ENCODE measurements at places on chromosomes 6 and 20.
A peak's percentile ranks its signal among the peaks of the same experiment; 100 is the strongest.

- H3K36me3 ChIP-seq: no peaks in the 10 kb centered on the region
- DNase-seq: no peak
- no peak overlapping the region for H3K4me3 ChIP-seq
- no peak overlapping the region for H3K27ac ChIP-seq
- peaks cover 16% of the 10 kb centered on the region for H3K4me1 ChIP-seq
Measured at GRCh38 chr20:40966516-40967185, 62.0 kb upstream of the TOP1 start.

DNA sequence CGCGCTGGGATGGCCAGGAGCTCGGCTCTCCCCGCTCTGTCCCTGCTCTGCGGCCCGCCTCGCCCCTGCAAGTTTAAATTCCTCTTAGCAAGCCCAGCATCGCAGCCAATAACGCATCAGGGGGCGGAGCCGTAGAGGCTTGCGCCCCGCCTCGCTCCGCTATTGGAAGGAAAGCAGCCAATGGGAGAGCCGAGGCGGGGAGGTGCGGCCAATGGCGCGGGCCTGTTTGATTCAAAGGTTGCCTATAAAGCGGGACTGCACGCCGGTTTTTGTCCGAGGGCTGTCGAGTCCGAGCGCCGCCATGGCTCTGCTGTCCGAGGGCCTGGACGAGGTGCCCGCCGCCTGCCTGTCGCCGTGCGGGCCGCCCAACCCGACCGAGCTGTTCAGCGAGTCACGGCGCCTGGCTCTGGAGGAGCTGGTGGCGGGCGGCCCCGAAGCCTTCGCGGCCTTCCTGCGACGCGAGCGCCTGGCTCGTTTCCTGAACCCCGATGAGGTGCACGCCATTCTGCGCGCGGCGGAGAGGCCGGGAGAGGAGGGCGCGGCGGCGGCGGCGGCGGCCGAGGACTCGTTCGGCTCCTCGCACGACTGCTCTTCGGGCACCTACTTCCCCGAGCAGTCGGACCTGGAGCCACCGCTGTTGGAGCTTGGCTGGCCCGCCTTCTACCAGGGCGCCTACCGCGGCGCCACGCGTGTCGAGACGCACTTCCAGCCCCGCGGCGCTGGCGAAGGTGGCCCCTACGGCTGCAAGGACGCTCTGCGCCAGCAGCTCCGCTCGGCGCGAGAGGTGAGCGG is at the start of gene FAM83D:
Gene FAM83D (plus strand): TSS at position 276 of the 792 bp plus-strand sequence. CDS start 26 bp downstream, at position 302.
- H3K4me1 ChIP-seq: peaks cover 19% of the 10 kb centered on the region
- H3K27ac ChIP-seq: no peak within 1 kb of the TSS
- no peaks in the 10 kb centered on the region for H3K27me3 ChIP-seq
- DNase-seq: peak; percentile 99
- peaks cover 2% of the 10 kb centered on the region for H3K36me3 ChIP-seq

GRCh38 chr6:4049246-4049645 is 29.7 kb downstream of the FAM217A start:
- no peaks in the 10 kb centered on the region for H3K4me1 ChIP-seq
- no peak overlapping the region for H3K4me3 ChIP-seq
- no peak overlapping the region for H3K27ac ChIP-seq

DNA sequence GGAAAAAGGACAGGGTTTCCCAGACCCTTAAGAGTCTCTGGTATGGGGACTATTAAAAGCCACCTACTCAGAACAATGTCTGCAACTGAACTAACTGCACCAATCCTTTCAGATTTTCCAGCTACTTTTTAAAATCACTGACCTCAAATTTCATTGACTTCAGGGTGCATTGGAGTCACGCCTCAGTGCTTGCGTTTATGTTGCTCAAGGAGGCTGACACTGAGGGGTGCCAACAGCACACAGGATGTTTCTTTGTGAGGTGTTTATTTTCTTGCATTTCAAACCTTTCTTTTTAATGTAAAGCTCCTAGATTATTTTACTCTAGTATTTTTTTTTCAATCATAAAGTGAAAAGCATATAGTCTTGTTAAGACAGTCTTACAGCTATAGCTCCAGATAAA is 402.0 kb upstream of the SLC35B3 start:
- no peaks in the 10 kb centered on the region for H3K4me1 ChIP-seq
- no peaks in the 10 kb centered on the region for H3K36me3 ChIP-seq
- H3K4me3 ChIP-seq: no peak overlapping the region
- H3K27me3 ChIP-seq: peaks cover 6% of the 10 kb centered on the region

DNA sequence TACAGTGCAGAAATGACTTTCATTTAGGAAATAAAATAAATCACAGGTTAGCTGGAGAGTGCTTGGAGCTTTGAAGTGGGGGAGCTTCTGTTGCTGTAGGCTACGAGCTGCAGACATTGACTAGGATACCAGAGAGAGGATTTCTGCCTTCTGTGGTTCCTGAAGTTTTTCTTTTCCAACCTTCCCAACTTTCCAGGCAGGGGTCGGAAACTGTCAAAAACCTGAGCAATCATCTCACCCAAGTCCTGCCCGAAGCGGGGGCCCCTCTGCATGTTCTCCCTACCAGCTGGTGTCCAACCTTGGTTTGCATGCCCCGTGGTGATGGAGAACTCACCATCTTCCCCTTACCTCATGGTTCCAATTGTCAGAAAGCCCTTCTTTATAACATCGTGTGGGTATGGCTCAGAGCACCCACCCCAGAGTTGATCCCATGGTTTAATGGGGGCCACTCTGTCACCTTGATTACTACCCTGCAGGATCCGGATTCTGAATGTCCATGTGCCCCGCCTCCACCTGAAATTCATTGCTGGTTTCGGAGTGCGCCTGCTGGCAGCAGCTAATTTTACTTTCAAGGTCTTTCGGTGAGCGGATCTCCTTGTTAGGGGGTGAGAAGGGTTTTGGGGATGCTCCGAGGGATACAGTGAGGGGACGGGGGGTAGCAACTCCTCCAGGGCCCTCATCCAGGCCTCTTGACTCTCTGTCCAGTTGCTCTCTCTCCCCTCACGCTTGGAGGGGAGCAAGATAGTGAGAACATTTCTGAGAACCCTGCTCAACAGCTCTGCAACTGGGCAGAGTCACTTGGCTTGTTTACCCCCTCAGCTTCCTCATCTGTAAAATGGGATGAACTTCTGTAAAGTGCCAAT is 5.1 kb downstream of the BPIFB2 start:
- H3K4me3 ChIP-seq: no peak overlapping the region
- no peak for DNase-seq
- no peaks in the 10 kb centered on the region for H3K36me3 ChIP-seq
- H3K27me3 ChIP-seq: no peaks in the 10 kb centered on the region
- H3K27ac ChIP-seq: no peak overlapping the region
- H3K4me1 ChIP-seq: no peaks in the 10 kb centered on the region

- no peaks in the 10 kb centered on the region for H3K36me3 ChIP-seq
- H3K4me3 ChIP-seq: no peak overlapping the region
- H3K4me1 ChIP-seq: no peaks in the 10 kb centered on the region
- H3K27me3 ChIP-seq: peaks cover 7% of the 10 kb centered on the region
- DNase-seq: no peak
Measured at GRCh38 chr6:70142034-70142433, 160.8 kb downstream of the COL9A1 start.

GRCh38 chr6:100185615-100186014 is 191.6 kb upstream of the MCHR2 start:
- no peak overlapping the region for H3K27ac ChIP-seq
- H3K36me3 ChIP-seq: no peaks in the 10 kb centered on the region
- H3K4me1 ChIP-seq: no peaks in the 10 kb centered on the region
- H3K27me3 ChIP-seq: peaks cover under 1% of the 10 kb centered on the region
- no peak for DNase-seq
